ENCODE measurements at places on chromosomes 5 and 9.

DNA sequence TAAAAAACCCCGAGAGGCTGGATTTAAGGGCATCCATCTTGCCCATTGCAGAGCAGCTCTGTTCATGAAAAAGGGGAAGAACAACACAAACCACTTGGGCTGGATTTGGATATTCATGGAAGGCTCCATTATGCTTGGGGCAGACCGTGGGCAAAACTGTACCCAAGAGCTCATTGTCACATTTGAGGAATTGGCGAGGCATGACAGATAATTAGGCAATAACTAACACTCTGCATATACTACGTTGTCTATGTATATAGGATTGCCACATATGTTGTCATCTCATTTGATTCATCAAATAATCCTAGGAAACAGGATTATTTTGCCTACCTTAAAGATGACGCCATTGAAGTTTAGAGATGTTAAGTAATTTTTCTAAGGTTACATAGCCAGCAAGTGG, 255.4 kb downstream of the SMARCA2 start:
- no peak for DNase-seq

- DNase-seq = no peak
Measured at GRCh38 chr5:141603923-141604717, 14.7 kb downstream of the DIAPH1 start.

- no peak for DNase-seq
Measured at GRCh38 chr5:137734331-137734730, 1.6 kb downstream of the KLHL3 start.

- DNase-seq = no peak
Measured at GRCh38 chr9:21669701-21670100, 132.7 kb upstream of the MTAP start.

DNA sequence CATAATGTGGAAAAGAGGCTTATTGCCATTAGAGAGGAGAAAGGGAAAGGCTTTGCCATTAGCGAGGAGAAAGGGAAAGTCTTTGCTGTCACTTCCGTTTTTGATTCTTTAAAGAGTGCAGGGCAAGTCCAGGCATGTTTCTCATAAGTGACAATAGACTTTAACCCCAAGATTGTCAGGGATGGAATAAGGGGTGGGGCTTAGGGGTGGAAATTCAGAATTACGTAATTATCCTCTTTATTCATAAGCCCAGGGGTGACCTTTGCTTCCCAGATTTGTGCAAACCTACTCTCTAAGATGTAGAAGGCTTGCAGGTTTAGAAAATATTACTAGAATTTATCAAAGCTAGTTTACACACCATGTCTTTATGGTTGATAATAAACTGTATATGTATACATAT, 2.3 kb upstream of the PLK2 start:
- DNase-seq = no peak

- no peak for DNase-seq
Measured at GRCh38 chr9:114016101-114016500, 62.0 kb downstream of the AMBP start.

DNA sequence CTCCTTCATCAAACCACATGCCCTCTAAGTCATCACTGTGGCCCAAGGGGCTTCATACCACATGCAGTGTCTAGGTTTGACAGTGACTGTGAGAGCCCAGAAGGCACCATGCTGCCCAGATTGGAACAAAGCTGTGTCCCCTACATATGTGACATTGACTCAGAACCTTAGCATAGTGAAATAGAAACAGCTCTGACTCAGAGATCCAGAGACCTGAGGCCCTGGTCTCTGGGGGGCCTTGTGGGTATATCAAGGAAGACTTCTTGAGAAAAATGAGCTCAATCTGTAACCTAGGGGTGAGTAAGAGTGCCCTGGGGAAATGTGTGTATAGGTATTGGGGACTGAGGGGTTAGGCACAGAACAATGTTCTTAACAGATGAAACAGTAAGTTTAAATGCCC, 7.1 kb upstream of the ENTREP1 start:
- no peak for DNase-seq

Measured in cerebellar nuclear complex (tissue), 1 donor.